ENCODE measurements at places on chromosomes 6 and 20. TPM values are rescaled to one million over a fixed set of nuclear protein-coding genes. Genes with fewer than 3 reads are reported as not detected.

DNA sequence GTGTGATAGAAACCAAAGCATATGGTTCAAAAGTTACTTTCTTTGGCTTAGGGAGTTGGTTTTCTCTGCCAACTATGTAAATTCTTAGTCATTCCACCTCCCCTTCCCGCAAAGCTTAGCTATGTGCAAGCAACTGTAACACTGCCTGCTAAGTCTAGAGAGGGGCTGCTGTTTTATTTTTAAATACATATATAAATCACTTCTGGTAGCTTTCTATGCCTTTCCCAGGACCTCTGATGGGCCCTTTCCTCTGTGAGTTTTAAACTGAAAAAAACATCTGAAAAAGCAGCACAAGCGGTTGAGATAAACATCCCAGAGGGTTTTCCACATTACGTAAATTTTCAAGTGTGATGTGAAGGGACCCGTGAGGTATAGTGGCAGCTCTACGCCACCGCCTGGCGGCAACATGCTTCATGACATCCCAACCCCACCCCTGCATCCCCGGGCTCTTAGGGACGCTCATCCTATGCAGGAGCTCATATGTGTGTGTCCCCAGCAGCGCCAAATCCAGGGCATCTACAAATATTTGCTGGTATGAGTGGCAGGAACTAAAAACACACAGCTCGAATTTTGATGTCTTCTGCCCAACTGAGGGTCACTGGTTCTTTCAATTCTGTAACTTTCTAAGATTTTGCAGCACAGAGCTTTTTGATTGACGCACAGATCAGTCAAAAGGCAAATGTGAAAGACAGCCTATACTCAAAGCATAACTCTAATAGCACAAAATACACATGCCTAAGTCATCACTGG is 12.7 kb downstream of the SAYSD1 start:
- no peaks in the 10 kb centered on the region for H3K27me3 ChIP-seq
- DNase-seq, result peak; percentile 83
- no peak overlapping the region for H3K4me3 ChIP-seq
- no peaks in the 10 kb centered on the region for H3K4me1 ChIP-seq
- peaks cover 10% of the 10 kb centered on the region for H3K36me3 ChIP-seq

DNA sequence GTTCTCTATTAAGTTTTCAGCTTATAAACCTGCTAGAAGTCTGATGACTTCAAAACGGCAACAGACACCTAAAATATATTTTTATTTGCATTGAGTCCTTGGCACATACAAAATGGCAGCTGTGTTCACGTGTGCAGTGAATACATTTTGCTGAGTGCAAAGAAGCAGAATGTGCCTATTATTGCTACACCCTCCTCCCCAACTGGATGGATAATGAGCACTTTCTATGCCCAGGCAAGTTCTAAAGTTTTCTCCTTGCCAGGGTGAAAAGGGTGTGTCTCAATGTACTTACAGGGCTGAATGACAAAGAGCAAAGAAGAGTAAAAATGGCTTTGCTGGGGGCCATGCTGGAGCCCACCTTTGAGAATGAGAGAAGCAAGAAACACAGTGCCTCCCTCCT is 4.0 kb upstream of the FERMT1 start:
- peaks cover 18% of the 10 kb centered on the region for H3K27me3 ChIP-seq
- H3K4me1 ChIP-seq, result peaks cover 14% of the 10 kb centered on the region
- H3K27ac ChIP-seq, result no peak overlapping the region
- DNase-seq, result no peak

The MDFI gene
- 47.7 TPM for polyA plus RNA-seq

DNA sequence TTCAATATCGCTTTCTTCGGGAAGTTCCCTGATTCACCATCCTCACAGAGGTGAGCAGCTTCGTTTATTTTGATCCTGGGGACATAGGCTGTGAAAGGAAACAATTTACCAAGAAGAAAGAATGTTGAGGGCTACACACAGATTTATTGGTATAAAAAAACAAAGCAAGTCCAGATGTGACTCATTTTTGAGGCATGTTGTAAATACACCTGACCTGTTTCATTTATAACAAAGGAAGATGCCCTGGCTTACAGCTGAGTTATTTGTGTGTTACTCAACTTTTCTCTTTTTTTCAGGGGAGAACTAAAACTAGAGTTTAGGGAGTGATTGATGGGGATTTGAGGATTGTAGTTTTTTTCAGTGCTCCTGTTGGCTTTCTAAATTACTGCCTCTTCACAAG is 489.5 kb downstream of the CBLN4 start:
- H3K36me3 ChIP-seq, result no peaks in the 10 kb centered on the region
- no peaks in the 10 kb centered on the region for H3K27me3 ChIP-seq
- no peak overlapping the region for H3K27ac ChIP-seq
- H3K4me3 ChIP-seq, result no peak overlapping the region
- H3K4me1 ChIP-seq, result no peaks in the 10 kb centered on the region
- DNase-seq, result no peak

GRCh38 chr20:50762435-50763220 is 31.2 kb downstream of the PARD6B start:
- H3K36me3 ChIP-seq, result no peaks in the 10 kb centered on the region
- no peak overlapping the region for H3K4me3 ChIP-seq
- peaks cover 15% of the 10 kb centered on the region for H3K4me1 ChIP-seq
- H3K27ac ChIP-seq, result peak overlapping the region; percentile 29
- DNase-seq, result peak; percentile 86
- no peaks in the 10 kb centered on the region for H3K27me3 ChIP-seq

DNA sequence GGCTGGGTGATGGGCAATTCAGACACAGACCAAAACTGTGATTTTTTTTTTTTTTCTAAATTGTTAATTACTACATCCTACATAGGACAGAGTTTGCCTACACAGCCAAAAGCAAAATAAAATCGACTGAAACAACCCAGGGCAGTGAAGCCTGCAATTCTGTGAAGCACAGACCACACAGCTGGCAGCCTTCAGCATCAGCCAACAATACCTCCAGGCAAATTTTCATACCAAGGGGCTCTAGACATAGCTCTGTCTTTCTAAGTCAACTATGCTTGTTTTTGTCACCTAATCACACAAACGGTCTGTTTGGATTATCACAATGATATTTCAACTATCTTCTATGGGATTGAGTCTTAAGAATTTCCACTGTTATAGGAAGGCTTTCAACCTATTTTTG is 17.6 kb downstream of the RMND1 start:
- H3K4me1 ChIP-seq, result no peaks in the 10 kb centered on the region
- H3K4me3 ChIP-seq, result no peak overlapping the region
- no peak for DNase-seq
- H3K36me3 ChIP-seq, result peaks cover 13% of the 10 kb centered on the region

DNA sequence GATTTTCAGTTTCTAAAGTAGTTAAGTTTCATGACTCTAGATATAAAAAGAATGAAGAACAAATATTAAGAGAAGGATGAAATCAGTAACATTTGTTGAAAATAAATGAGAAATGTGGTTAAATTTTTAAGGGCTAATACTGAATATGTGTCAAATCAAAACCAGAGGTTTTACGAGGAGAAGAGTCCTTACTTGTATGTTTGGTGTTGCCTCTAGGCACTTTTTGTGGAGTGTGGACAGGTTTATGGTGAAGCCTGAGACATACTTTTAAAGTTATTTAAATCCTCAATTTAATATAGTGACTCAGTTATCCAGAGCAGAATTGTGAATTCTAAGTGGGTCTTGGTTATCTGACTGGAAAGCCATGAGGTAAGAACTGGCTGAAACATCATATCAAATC is 68.7 kb downstream of the COL19A1 start:
- no peak overlapping the region for H3K27ac ChIP-seq
- DNase-seq, result no peak
- H3K4me3 ChIP-seq, result no peak overlapping the region
- H3K4me1 ChIP-seq, result no peaks in the 10 kb centered on the region
- no peaks in the 10 kb centered on the region for H3K27me3 ChIP-seq

- H3K36me3 ChIP-seq, result no peaks in the 10 kb centered on the region
- DNase-seq, result no peak
- H3K27ac ChIP-seq, result no peak overlapping the region
- H3K4me3 ChIP-seq, result no peak overlapping the region
Observed at GRCh38 chr6:80433010-80433672, 326.7 kb downstream of the BCKDHB start.

The TMEM200A gene
- polyA plus RNA-seq, result 22.8 TPM

- H3K27me3 ChIP-seq, result no peaks in the 10 kb centered on the region
- no peaks in the 10 kb centered on the region for H3K36me3 ChIP-seq
- no peak overlapping the region for H3K4me3 ChIP-seq
- DNase-seq, result peak; percentile 75
- no peaks in the 10 kb centered on the region for H3K4me1 ChIP-seq
Observed at GRCh38 chr20:8346700-8347270, 214.7 kb downstream of the PLCB1 start.

- no peaks in the 10 kb centered on the region for H3K4me1 ChIP-seq
- H3K4me3 ChIP-seq, result no peak overlapping the region
- H3K36me3 ChIP-seq, result no peaks in the 10 kb centered on the region
- H3K27ac ChIP-seq, result no peak overlapping the region
Observed at GRCh38 chr6:37915463-37915862, 95.9 kb downstream of the ZFAND3 start.

- H3K4me3 ChIP-seq, result no peak overlapping the region
- peaks cover 20% of the 10 kb centered on the region for H3K36me3 ChIP-seq
- no peaks in the 10 kb centered on the region for H3K27me3 ChIP-seq
- peaks cover 10% of the 10 kb centered on the region for H3K4me1 ChIP-seq
- peak overlapping the region; percentile 67 for H3K27ac ChIP-seq
Observed at GRCh38 chr6:75098709-75099108, 107.1 kb downstream of the COL12A1 start.

GRCh38 chr20:3995067-3995748 is 20.1 kb downstream of the RNF24 start:
- no peaks in the 10 kb centered on the region for H3K36me3 ChIP-seq
- no peak for DNase-seq
- no peaks in the 10 kb centered on the region for H3K27me3 ChIP-seq
- H3K4me1 ChIP-seq, result no peaks in the 10 kb centered on the region
- no peak overlapping the region for H3K27ac ChIP-seq

The CCM2L gene
- 7.8 TPM for polyA plus RNA-seq

DNA sequence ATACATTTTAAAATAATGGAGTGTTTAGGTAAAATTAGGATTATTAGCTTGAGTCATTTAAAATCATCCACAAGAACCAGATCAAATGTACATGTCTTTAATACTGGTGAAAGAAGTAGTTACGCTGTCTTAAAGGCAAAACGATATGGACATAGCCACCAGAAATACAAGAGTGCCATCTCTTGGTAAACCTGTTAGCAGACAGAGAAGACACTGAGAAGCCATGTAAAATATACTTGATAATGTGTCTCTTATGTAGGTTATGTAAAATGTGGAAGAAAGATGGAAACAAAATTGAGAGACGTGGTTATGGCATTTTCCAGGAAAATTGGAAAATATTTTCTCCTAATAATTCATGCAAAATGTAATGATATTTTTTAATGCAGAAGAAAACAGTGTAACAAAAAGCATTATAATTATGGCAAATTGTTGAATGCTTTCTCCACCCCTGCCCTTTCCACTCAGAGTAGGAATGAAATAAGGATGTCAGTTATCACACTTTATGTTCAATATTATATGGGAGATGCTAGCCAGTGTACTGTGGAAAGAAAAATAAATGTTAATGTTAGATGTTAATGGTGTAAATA is 12.2 kb upstream of the SLC17A2 start:
- peak; percentile 57 for DNase-seq
- no peaks in the 10 kb centered on the region for H3K27me3 ChIP-seq
- H3K4me3 ChIP-seq, result no peak overlapping the region
- no peaks in the 10 kb centered on the region for H3K4me1 ChIP-seq
- H3K27ac ChIP-seq, result no peak overlapping the region

The NKAIN4 gene
- 57.9 TPM for polyA plus RNA-seq

GRCh38 chr6:142400495-142400894 is 98.7 kb downstream of the ADGRG6 start:
- H3K4me3 ChIP-seq, result no peak overlapping the region
- no peaks in the 10 kb centered on the region for H3K27me3 ChIP-seq
- DNase-seq, result no peak

The C4B gene
- polyA plus RNA-seq, result 29.5 TPM

The HDGFL1 gene
- polyA plus RNA-seq, result not detected

GRCh38 chr20:46831633-46832011 is 63.0 kb upstream of the EYA2 start:
- DNase-seq, result no peak
- H3K27ac ChIP-seq, result no peak overlapping the region
- no peaks in the 10 kb centered on the region for H3K36me3 ChIP-seq
- no peak overlapping the region for H3K4me3 ChIP-seq
- H3K27me3 ChIP-seq, result no peaks in the 10 kb centered on the region
- no peaks in the 10 kb centered on the region for H3K4me1 ChIP-seq

The MYL9 gene
- 455 TPM for polyA plus RNA-seq

DNA sequence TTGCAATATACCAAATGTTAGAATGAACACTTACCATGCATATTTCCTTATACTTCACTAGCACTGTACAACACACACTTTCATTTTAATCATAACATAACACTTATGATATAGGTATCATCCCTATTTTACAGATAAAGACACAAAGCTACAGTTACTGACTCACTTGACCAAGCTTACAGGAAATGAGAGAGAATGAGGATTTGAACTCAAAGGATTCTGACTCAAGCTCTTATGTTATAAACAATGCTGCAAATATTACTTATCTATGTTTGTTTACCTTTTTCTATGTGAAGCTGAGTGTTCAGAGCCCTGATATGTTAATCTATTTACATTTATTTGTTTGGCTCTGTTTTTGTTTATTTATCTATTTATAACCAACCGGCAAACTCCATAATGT is 245.4 kb downstream of the PTPRK start:
- no peaks in the 10 kb centered on the region for H3K4me1 ChIP-seq
- H3K27me3 ChIP-seq, result no peaks in the 10 kb centered on the region
- H3K27ac ChIP-seq, result no peak overlapping the region
- H3K4me3 ChIP-seq, result no peak overlapping the region

DNA sequence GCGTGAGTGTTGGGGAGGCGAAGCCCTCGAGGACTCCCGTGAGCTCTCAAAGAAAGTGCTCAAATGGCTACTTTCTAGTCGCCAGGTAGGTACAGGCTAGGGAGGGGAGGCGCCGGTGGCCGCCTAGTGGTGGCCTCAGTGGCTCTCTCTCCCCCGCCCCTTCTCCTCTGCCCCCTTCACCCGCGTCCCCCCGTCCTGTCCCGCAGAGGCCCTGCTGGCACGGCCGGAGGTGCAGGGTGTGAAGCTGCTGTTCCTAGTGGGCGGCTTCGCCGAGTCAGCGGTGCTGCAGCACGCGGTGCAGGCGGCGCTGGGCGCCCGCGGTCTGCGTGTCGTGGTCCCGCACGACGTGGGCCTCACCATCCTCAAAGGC is 16.3 kb downstream of the ADISSP start:
- no peak for DNase-seq
- H3K27ac ChIP-seq, result no peak overlapping the region
- no peak overlapping the region for H3K4me3 ChIP-seq
- H3K4me1 ChIP-seq, result peaks cover 3% of the 10 kb centered on the region

The TGM3 gene
- polyA plus RNA-seq, result 0.38 TPM

Data from muscle of leg (tissue), 16 donors.